Spinal cord (tissue), 10 donors: ENCODE measurements at places on chromosomes 5 and 9. TPM values are rescaled to one million over a fixed set of nuclear protein-coding genes. Genes with fewer than 3 reads are reported as not detected.

- H3K27me3 ChIP-seq: no peaks in the 10 kb centered on the region
- DNase-seq: no peak
- no peak overlapping the region for H3K4me3 ChIP-seq
Observed at GRCh38 chr5:91269198-91269597, 113.9 kb downstream of the ARRDC3 start.

DNA sequence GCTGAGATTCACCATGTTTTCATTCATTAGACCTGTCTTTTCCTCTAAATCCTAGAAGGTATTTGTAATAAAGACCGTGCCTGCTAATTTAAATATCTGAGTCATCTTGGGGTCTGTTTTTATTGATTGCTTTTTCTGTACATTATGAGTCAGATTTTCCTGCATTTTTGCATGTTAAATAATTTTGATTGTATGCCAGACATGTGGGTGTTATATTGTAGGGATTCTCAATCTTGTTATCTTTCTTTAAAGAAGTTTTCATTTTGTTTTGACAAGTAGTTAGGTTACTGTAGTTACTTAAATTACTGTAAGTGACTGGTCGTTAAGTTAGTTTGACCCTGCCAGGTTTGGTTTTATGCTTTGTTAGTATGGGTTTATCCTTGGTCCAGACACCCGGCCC is 35.1 kb downstream of the EXOSC2 start:
- no peak overlapping the region for H3K27ac ChIP-seq
- H3K36me3 ChIP-seq: no peaks in the 10 kb centered on the region
- H3K4me3 ChIP-seq: no peak overlapping the region
- H3K4me1 ChIP-seq: no peaks in the 10 kb centered on the region
- H3K27me3 ChIP-seq: no peaks in the 10 kb centered on the region

- no peak overlapping the region for H3K4me3 ChIP-seq
- H3K36me3 ChIP-seq: no peaks in the 10 kb centered on the region
- DNase-seq: no peak
- H3K4me1 ChIP-seq: no peaks in the 10 kb centered on the region
Observed at GRCh38 chr9:19568946-19569345, 160.1 kb downstream of the ACER2 start.

GRCh38 chr9:27303219-27303618 is 6.3 kb upstream of the EQTN start:
- no peaks in the 10 kb centered on the region for H3K27me3 ChIP-seq
- DNase-seq: no peak
- no peaks in the 10 kb centered on the region for H3K36me3 ChIP-seq
- H3K27ac ChIP-seq: no peak overlapping the region

- no peaks in the 10 kb centered on the region for H3K27me3 ChIP-seq
- H3K4me1 ChIP-seq: peaks cover 9% of the 10 kb centered on the region
- no peak overlapping the region for H3K4me3 ChIP-seq
- no peaks in the 10 kb centered on the region for H3K36me3 ChIP-seq
- peak; percentile 69 for DNase-seq
Observed at GRCh38 chr5:76256116-76256889, 146.8 kb upstream of the IQGAP2 start.

- H3K4me1 ChIP-seq: no peaks in the 10 kb centered on the region
- no peak overlapping the region for H3K27ac ChIP-seq
- no peaks in the 10 kb centered on the region for H3K27me3 ChIP-seq
Observed at GRCh38 chr5:119031905-119032304, 39.0 kb upstream of the DMXL1 start.

DNA sequence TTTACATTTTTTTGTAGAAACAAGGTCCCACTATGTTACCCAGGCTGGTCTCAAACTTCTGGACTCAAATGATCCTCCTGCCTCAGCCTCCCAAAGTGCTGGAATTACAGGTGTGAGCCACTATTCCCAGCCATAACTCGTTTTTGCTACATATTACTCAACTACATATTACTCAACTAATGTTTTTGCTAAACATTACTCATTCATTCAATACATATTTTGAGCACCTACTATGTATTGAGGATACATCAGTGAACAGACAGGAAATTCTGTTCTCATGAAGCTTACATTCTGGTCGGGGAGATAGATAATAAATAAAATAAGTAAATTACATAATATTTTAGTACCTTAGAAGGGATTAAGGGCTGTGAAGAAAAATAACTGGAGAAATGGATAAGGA is 34.9 kb upstream of the STOM start:
- no peak for DNase-seq
- no peaks in the 10 kb centered on the region for H3K27me3 ChIP-seq
- no peak overlapping the region for H3K27ac ChIP-seq
- no peaks in the 10 kb centered on the region for H3K4me1 ChIP-seq

- H3K27ac ChIP-seq: no peak overlapping the region
- no peak for DNase-seq
- H3K4me1 ChIP-seq: peaks cover 9% of the 10 kb centered on the region
- no peaks in the 10 kb centered on the region for H3K36me3 ChIP-seq
Observed at GRCh38 chr9:77901771-77902170, 129.8 kb downstream of the GNAQ start.

Gene SMARCA2
- 161 TPM for total RNA-seq

Gene EGFL7
- 93.5 TPM for total RNA-seq

Gene TMED7
- 142 TPM for total RNA-seq
